ENCODE measurements at places on chromosomes 13 and 19.
A peak's percentile ranks its signal among the peaks of the same experiment; 100 is the strongest.

DNA sequence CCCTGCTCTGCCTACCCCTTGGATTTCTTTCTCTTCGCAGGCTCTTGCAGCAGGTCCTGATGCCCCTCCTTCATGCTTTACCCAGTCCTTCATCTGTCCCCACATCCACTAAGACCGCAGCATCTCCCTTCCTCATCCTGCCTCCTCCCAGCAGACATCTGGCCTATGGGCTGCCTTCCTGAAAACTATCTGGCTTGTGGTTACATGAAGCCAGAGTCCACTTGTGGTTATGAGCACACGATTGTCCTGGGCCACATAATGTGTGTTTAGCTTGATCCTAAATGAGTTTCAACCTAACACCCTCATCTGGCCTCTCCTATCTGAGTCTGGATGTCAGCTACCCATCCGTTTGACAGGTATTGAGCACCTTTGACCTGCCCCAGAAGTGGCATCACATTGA lies 5.5 kb upstream of the ZNF175 start:
- peak; percentile 65 for DNase-seq

DNA sequence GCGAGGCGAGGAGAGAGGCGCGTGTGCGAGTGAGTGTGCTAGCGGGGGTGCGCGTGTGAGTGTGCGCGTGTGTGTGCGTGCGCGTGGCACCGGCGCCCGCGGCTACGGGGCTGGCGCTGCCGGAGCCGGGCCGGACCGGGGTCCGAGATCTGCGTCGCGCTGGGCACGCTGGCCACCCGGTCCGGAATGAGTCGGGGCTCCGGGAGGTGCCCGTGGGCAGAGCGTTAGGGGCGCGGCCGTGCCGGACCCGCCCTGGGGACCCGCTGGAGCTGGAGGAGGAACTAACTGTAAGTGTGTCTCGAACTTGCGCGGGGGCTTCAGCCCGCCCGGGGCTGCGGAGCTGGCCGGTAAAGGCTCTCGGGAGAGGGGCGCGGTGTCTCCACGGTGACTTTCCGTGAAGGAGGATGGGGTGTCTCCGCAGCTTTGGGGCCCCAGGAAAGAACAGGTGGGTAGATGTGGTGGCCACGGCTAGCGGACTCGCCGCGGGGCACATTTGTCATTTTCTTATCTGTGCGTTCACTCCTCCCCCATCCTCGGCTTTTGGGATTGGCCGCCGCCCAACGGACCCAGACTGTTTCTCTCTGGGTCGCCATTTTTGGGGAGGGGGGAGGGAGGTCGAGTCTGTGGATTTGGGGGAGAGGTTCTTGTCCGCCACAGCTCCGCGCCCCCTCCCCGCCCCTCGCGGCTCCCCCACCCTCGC lies 10.1 kb upstream of the SOX1 start:
- no peak for DNase-seq

DNA sequence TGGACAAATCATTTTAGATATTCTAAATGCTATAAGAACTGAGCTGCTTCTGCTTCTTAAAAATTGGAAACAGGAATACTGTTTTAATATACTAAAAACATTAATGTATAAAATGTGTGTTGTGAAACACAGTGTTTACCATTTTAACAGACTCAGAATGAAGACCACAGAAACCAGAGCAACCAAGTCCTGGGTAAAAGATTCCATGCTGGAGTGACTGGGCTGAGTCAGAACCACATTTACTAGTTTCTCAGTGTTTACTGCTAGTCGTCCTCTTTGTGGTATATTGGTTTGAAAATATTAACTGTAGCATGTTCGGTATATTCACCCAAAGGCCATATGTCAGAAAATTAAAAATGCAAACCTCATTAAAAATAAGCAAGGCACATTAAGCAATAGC lies 31.9 kb downstream of the ANKRD10 start:
- no peak for DNase-seq

DNA sequence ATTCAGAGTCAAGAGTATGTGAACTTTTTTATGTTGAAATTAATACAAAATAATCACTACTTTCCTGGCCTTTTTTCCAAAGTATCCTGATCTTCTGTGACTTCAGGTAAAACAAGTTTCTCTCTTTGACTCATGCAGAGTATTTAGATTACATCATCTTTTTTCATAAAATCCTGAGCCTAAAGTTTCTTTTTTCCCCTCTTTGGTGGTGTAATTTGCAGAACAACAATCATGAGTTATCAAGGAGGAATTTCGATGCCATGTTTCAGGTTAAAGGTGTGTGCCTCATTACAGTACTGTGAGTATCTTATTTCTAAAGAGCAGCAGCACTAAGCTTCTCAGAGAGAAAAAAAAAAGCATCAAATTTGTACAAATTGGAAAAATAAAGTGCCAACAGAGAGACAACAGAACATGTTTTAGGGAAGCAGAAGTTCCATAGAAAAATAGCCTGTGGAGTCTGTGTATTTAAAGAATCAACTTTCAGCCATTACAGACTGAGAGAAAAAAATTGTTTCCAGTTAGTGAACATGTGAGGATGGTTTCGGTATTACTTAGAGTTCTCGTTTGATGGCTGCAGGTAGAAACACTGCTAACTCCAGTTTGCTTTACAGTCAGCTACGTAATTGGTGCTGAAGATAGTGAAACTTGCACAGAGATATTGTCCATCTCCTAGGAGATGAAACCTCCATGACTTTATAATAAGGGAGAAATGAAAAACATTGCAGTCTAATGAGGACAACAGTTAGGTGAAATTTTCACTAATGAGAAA lies 78.1 kb upstream of the PCDH9 start:
- DNase-seq, result no peak
